Stimulated activated CD4-positive, alpha-beta T cell treated with anti-CD3 and anti-CD28 coated beads, Interleukin-12 subunit alpha, Interleukin-12 subunit beta, amount 100 ng/mL, for 24 hours (primary cell): ENCODE measurements at places on chromosomes 11 and 22.

GRCh38 chr11:1922481-1923081 is 3.1 kb downstream of the TNNT3 start:
- DNase-seq = no peak

- no peak for DNase-seq
Observed at GRCh38 chr11:73187854-73188253, 30.2 kb upstream of the P2RY2 start.

- no peak for DNase-seq
Observed at GRCh38 chr11:62732830-62733229, 4.5 kb downstream of the TTC9C start.

GRCh38 chr11:11895672-11896071 is 53.9 kb downstream of the USP47 start:
- no peak for DNase-seq
